ENCODE measurements at places on chromosomes 2 and 18. TPM values are rescaled to one million over a fixed set of nuclear protein-coding genes. Genes with fewer than 3 reads are reported as not detected.

The FBLN7 gene
- total RNA-seq, result 0.42 TPM

The SLC23A3 gene
- total RNA-seq, result 0.58 TPM

The ANO7 gene
- 2.5 TPM for total RNA-seq

The GALNT14 gene
- total RNA-seq, result 52.7 TPM

The ANKRD36B gene
- 4.8 TPM for total RNA-seq

The COL4A3 gene
- total RNA-seq, result 0.65 TPM

The L3MBTL4 gene
- not detected for total RNA-seq

The TCF7L1 gene
- 7.2 TPM for total RNA-seq

The OTOS gene
- total RNA-seq, result not detected

The ASB18 gene
- total RNA-seq, result not detected

The MAP3K19 gene
- not detected for total RNA-seq

The REG3A gene
- not detected for total RNA-seq

The TM4SF20 gene
- total RNA-seq, result 10.7 TPM

The SOX11 gene
- total RNA-seq, result not detected

The CCDC121 gene
- 3.1 TPM for total RNA-seq

The VPS54 gene
- total RNA-seq, result 15.5 TPM

The REG3G gene
- not detected for total RNA-seq

The ONECUT2 gene
- total RNA-seq, result 0.41 TPM

All from A549 treated with CpdA at 1 μM for 4 hours (cell line).